ENCODE measurements at places on chromosomes 5 and 9.
A peak's percentile ranks its signal among the peaks of the same experiment; 100 is the strongest.

GRCh38 chr5:90141984-90142383 lies 267.6 kb downstream of the CETN3 start:
- no peak for DNase-seq

DNA sequence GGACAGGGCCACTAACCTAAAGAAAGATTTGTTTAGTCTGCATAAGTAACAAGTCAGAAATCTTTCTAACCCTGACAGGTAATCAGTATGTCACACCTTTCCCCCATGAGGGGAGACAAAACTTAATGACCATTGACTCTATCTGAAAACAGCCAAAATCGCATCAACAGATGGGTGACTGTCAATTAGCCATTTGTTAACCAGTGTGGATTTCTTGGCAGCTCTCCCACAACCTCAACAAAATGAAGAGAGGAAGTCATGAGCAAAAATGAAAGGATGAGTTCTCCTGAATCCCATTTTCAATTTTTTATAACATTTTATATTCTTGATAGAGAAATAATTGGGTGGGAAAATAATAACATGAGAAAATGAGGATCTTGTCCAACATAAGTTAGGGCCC lies 84.6 kb upstream of the SNX2 start:
- peak; percentile 45 for DNase-seq

GRCh38 chr5:10157085-10157669 lies 92.5 kb downstream of the ATPSCKMT start:
- no peak for DNase-seq

GRCh38 chr5:137995749-137996128 lies 37.1 kb downstream of the FAM13B start:
- no peak for DNase-seq

- no peak for DNase-seq
Measured at GRCh38 chr9:11931109-11931508, 762.1 kb upstream of the TYRP1 start.

DNA sequence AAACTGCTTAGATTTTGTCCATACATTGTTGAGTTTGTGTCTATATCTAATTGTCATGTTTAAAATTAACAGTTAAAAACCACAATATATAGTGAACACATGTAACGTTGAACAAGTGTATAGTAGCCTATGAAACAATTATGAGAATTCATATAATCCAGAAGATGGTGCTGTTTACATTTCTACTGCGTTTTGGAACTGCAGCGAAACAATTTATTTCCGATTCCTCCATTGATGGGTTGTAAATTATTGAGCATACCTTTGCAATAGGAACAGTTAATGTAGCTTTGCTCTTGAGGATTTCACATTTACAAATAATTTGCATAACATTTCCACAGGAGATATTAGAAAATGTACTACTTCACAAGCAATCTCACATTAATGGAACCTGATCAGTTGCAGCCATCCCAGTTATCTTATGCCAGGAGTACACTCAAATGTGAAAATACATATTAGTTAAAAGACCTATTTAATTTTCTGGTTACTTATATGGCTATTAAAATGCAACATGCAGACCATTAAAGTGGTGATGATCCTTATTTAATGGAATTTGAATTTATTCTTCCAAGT lies 411.8 kb downstream of the CDH10 start:
- peak; percentile 42 for DNase-seq

GRCh38 chr9:2469681-2470221 lies 151.8 kb upstream of the VLDLR start:
- no peak for DNase-seq
